Airway epithelial cell (primary cell): ENCODE measurements at places on chromosomes 12 and 14. TPM values are rescaled to one million over a fixed set of nuclear protein-coding genes. Genes with fewer than 3 reads are reported as not detected.

WIF1 gene
- total RNA-seq = 0.07 and 0.84 TPM in 2 replicates

SYCP3 gene
- total RNA-seq = not detected in 2 replicates

FOXG1 gene
- not detected in 2 replicates for total RNA-seq

ARHGDIB gene
- 33.1 and 39.9 TPM in 2 replicates for total RNA-seq

CDCA3 gene
- total RNA-seq = 23.6 and 41.0 TPM in 2 replicates

C12orf54 gene
- total RNA-seq = 1.5 and 2.6 TPM in 2 replicates

LRTM2 gene
- not detected in 2 replicates for total RNA-seq

RBM25 gene
- total RNA-seq = 26.4 and 26.7 TPM in 2 replicates

SYT1 gene
- total RNA-seq = 0.05 and 0.49 TPM in 2 replicates

TGFB3 gene
- total RNA-seq = 3.5 and 4.5 TPM in 2 replicates

OR4E2 gene
- total RNA-seq = not detected in 2 replicates

SH2B3 gene
- total RNA-seq = 12.4 and 19.2 TPM in 2 replicates

PTHLH gene
- 287 and 327 TPM in 2 replicates for total RNA-seq

INSM2 gene
- not detected in 2 replicates for total RNA-seq

SRRM4 gene
- not detected in 2 replicates for total RNA-seq

RPL10L gene
- total RNA-seq = not detected in 2 replicates

OR6J1 gene
- not detected in 2 replicates for total RNA-seq

RNF31 gene
- total RNA-seq = 37.5 and 96.2 TPM in 2 replicates

A2M gene
- not detected in 2 replicates for total RNA-seq

KRT6C gene
- total RNA-seq = 220 and 261 TPM in 2 replicates

CEBPE gene
- not detected in 2 replicates for total RNA-seq

CLEC7A gene
- 0.14 and 1.5 TPM in 2 replicates for total RNA-seq

BAZ1A gene
- 37.7 and 47.6 TPM in 2 replicates for total RNA-seq

ITGB7 gene
- 4.7 and 5.2 TPM in 2 replicates for total RNA-seq

CCDC177 gene
- 0.14 TPM in 1 of 2 replicates, not detected in the other for total RNA-seq
